ENCODE measurements at places on chromosomes 12 and 14.

DNA sequence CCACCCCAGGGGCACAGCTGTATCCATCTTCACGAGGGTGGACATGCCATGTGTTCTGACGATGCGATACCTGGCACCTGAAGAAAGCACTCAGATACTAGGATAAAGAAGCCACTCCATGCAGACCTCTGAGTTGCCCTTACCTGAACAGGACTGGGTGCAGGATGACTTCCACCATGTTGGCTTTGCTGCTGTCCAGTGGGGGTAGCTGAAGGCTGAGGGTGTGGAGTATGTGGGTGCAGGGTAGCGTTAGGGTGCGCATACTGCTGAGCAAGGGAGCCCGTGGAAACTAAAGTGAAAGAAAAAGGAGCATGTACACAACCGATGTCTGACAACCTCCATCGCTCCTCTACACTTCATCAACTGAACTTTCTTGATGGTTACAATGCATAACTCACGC is 51.3 kb downstream of the SH2B3 start:
- DNase-seq, result no peak

GRCh38 chr12:83841620-83842019 is 1071.0 kb downstream of the SLC6A15 start:
- DNase-seq, result no peak

- no peak for DNase-seq
Observed at GRCh38 chr12:110896559-110896958, 23.8 kb downstream of the MYL2 start.

- DNase-seq, result no peak
Observed at GRCh38 chr12:120257041-120257821, 8.3 kb downstream of the PXN start.

All from SW480 (cell line).